ENCODE measurements at places on chromosomes 11 and 22.
A peak's percentile ranks its signal among the peaks of the same experiment; 100 is the strongest.

DNA sequence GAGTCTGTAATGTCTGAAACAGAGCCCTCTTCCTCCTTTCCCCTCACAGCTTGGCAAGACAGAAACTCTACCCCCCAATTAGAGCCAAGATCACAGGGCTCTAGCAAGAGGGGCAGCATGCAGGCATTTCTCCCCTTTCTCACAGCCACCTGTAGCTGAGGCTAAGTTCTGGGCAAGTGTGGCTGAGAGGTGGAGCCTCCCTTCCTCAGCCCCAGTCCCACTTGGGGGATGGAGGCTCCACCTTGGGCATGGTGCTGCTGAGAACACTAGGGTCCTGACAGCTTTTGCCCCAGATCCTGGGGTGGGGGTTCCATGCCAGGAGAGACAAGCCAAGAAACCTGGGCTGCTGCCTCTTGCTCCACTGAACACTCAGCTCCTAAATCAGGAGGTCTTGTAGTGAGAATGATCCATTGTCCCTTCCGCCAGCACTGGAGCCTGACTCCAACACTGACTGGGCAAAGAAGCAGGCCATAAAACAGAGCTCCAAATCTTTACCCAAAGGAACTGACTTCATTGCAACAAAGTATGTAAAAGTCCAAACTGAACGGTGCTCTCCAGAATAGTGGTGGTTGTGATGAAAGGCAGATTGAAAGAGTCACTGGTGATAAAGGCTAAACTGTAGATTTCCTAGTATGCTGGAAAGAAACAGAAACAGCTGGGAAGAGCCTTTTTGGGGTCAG is 25.6 kb downstream of the NARS2 start:
- DNase-seq, result no peak

DNA sequence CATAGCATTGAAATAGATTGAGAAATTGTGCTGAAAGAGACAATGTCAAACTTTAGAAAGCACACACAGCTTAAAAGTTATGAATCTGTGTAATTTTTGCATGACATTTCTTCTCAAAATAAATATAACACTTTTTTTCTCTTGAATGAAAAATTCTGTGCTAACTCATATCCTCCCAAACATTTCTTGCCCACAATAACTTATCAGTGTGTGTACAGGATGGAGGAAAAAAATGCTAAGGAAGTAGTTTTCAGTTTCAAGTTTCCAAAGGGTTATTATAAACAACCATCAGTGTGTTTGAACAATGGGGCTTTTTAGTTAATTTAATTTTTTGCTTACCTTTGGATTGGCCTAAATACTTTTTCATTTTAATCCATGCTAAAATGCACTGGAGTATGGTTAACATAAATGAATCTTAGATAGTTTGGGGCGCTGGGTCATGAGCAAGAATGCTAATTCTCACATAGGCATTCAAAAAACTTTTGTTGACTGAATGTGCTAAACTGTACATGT is 82.9 kb upstream of the ARHGAP20 start:
- no peak for DNase-seq

DNA sequence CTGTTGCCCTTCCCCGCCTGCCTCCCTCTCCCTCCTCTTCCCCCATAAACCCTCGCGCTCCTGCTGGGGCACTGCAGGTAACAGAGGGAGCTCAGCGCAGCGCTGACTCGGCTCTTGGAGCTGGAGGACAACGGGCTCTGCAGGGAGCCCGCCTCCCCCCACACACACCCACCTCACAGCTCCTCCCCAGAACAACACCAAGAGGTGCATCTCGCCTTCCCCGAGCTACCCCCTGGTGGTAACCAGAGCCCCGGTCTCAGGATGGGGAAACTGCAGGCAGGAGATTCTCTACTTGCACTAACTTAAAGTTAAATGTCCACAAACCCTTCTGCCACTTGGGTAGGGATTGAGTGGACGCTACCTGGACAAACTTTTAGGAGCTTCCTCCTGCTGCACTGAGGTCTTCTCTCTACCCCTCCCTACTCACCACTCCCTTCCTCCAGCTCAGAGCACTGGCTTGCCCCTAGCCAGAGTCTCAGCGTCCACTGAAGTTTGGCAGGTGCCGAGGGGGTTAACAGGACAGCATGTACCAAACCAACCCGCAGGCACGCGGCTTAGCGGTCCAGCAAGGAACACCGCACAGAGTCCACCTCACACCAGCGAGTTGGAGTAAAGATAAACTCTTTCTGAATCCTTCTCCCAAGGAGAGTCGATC is 4.0 kb upstream of the SCN4B start:
- peak; percentile 51 for DNase-seq

GRCh38 chr22:24289114-24289513 is 18.5 kb downstream of the SPECC1L start:
- DNase-seq, result no peak

DNA sequence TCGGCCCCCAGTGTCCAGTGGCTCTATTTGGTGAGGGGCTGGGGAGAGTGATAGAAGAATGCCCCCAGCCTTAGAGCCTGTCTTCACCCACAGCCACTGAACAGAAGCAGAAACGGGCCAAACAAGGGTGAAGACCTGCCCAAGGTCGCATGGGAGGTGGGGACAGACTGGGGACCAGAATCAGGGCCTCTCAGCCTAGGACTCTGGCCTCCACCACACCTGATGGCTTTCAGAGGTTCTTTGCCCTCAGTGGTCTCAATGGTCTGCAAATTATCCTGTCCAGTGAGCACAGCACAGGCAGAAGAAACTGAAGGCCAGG is 4.5 kb upstream of the MYRF start:
- no peak for DNase-seq

DNA sequence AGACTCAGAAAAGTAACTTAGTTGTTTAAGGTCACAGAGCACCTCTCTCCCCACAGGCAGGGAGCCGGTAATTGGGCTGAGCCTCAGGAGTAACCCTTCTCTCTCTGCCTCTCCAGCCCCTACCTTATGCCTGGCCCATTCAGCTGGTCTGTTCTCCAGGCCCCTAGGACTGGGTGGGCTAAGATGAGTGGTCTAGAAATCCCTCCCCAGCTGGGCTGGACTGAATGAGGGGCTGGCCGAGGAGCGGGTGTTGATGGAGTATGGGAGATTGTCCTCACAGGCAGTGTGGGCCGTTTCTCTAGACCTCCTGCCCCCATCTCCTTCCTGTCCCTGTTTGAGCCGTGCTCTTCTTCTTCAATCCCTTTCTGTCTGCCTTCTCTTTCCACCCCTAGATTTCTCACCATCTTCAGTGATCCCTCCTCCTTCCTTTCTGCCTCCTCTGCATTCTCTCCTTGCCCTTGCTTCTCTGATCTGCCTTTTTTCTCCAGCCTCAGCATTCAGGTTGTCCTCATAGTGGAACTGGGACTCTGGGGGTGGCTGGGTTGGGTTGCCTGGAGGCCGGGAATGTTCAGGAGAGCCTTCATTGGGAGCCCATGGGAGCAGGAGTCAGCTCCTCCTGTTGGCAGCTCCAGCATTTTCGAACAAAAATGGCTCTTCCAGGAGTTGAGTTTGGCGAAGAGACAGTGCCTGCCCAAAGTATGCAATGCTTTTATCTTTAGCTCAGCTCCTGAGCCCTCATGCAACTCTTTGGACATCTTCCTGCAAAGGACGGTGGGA is 7.6 kb downstream of the ST3GAL4 start:
- no peak for DNase-seq

DNA sequence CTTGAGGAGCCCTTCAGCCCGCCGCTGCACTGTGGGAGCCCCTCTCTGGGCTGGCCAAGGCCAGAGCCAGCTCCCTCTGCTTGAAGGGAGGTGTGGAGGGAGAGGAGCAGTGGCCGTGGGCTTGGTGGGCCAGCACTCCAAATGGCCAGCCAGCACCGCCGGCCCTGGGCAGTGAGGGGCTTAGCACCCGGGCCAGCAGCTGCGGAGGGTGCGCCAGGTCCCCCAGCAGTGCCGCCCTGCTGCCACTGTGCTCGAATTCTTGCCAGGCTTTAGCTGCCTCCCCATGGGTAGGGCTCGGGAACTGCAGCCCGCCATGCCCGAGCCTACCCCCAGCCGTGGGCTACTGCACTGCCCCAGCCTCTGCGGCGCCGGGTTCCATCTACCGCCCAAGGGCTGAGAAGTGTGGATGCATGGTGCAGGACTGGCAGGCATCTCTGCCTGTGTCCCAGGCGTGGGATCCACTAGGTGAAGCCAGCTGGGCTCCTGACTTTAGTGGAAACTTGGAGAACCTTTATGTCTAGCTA is 82.7 kb downstream of the KCNA4 start:
- DNase-seq, result no peak

GRCh38 chr11:16456366-16456765 is 100.0 kb upstream of the SOX6 start:
- no peak for DNase-seq

DNA sequence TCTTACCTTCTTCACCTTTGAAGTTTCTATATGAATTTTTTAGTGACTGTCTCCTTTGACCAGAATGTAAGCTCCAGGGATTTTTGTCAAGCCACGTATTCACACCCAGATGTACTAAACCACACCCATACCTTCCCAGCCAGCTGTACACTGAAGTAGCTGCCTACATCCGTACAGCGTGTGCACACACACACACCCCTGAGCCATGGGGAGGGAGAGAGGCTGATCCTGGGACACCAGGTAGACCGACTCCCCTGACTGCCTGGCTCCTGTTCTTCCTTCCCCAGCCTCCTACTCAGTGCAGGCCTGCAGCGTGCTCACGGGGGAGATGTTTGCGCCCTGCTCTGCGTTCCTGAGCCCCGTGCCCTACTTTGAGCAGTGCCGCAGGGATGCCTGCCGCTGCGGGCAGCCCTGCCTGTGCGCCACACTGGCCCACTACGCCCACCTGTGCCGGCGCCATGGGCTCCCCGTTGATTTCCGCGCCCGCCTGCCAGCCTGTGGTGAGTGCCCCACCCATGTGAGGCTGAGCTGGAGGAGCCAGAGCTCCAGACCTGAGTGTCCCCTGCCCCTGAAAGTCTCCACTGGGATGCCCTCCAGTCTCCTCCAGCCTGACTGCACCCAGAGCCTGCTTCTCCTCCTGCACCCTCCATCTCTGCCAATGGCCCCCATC is 25.9 kb downstream of the OTOG start:
- DNase-seq, result no peak

GRCh38 chr22:38724926-38725571 is 19.3 kb downstream of the GTPBP1 start:
- peak; percentile 83 for DNase-seq

DNA sequence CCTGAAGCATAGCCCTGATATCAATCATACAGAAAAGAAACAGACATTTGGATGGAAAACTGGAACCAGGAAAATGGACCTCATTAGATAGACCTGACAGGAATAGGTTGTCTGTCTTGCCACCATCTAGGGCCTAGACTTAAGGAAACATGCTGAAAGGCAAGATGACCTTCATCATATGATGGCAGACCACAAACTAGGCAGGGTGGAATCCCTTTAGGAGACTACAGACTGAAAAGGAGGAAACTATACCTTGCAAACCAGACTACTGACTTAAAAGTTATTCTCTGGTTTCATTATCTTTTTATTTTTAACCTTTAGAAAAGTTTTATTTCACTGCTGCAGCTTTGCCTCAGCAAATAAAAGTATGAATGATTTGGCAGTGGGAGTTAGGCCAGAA is 20.3 kb downstream of the SBF2 start:
- DNase-seq, result no peak

All from DMS53 (cell line).